ENCODE measurements at places on chromosomes 3 and 15.

DNA sequence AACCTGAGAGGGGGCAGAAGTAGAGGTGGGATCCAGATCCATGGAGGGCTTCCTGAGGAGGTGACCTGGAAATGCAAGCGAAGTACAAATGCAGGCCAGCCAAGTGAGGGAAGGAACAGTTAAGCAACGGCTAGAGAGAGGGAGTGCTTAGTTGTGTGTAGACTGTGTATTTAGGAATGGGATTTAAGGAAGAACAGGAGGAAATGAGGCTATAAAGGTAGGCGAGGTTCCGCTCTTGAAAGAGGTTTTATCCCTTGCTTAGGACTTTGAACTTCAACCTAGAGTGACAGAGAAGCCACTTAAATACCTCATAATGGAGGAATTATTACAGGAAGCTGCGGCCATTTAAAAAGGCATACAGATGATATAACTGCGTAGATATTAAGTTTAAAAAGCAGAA, 295.1 kb downstream of the THSD4 start:
- no peak for DNase-seq

- DNase-seq: no peak
These were observed 322.6 kb upstream of the FRG2C start for GRCh38 chr3:75341324-75342067.

- no peak for DNase-seq
These were observed 506 bp downstream of the RAD51 start for GRCh38 chr15:40695469-40695890.

GRCh38 chr3:73503781-73504180, 121.0 kb downstream of the PDZRN3 start:
- no peak for DNase-seq

DNA sequence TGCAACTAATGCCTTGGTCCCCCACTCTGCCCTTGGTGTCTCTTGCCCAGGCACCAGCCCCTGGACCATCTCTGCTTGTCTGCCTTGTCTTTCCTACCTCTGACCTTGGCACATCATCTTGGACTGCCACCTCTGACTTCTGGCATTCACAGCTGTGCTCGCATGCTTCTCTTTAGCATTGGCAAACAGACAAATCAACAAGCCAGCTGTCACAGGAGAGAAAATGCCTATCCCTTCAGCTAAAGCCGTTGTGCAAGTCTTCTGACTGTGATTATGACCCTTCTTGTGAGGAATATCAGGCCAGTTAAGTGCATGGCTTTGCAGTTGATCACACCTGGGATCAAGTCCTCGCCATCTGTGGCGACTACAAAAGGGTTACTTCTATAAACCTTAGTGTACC, 84.6 kb downstream of the PRICKLE2 start:
- no peak for DNase-seq

- no peak for DNase-seq
These were observed 27.9 kb downstream of the CHCHD4 start for GRCh38 chr3:14096742-14097141.

GRCh38 chr3:172101107-172101506, 61.7 kb downstream of the FNDC3B start:
- no peak for DNase-seq

Measured in uterus (tissue), 4 donors.